ENCODE measurements at places on chromosomes 5 and 9. TPM values are rescaled to one million over a fixed set of nuclear protein-coding genes. Genes with fewer than 3 reads are reported as not detected.

GRCh38 chr9:100525563-100525962 lies 52.3 kb upstream of the CAVIN4 start:
- no peak for DNase-seq
- no peaks in the 10 kb centered on the region for H3K36me3 ChIP-seq
- H3K4me3 ChIP-seq: no peak overlapping the region
- no peaks in the 10 kb centered on the region for H3K4me1 ChIP-seq
- H3K27ac ChIP-seq: no peak overlapping the region
- no peaks in the 10 kb centered on the region for H3K27me3 ChIP-seq

GRCh38 chr9:7033076-7034045 lies 275.6 kb downstream of the KDM4C start:
- no peaks in the 10 kb centered on the region for H3K4me1 ChIP-seq
- no peaks in the 10 kb centered on the region for H3K27me3 ChIP-seq
- no peaks in the 10 kb centered on the region for H3K36me3 ChIP-seq
- no peak overlapping the region for H3K27ac ChIP-seq
- no peak overlapping the region for H3K4me3 ChIP-seq

DNA sequence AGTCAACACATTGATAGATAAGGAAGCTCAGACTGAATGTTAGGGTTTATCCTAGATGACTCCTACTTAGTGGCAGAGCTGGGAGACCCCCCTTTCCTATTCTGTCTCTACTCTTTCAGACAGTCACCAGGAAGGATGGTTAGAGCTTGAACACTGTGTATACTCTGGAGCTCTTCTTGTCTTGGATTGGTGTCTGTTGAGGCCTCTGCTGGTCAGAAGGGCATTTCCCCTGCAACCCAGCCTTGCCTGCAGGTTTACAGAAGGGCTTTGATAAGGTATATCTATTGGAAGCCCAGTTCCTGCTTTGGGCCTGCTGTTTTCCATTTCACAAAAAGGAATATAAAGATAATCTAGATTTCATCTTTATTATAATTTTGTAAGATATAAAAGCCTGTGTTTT lies 71.8 kb downstream of the KDM4C start:
- H3K36me3 ChIP-seq: no peaks in the 10 kb centered on the region
- H3K4me3 ChIP-seq: no peak overlapping the region
- no peaks in the 10 kb centered on the region for H3K27me3 ChIP-seq
- no peak overlapping the region for H3K27ac ChIP-seq
- no peaks in the 10 kb centered on the region for H3K4me1 ChIP-seq

GRCh38 chr5:96254980-96255691 lies 177.9 kb downstream of the PCSK1 start:
- no peak overlapping the region for H3K4me3 ChIP-seq
- H3K27ac ChIP-seq: peak overlapping the region; percentile 41
- H3K36me3 ChIP-seq: no peaks in the 10 kb centered on the region
- no peak for DNase-seq
- no peaks in the 10 kb centered on the region for H3K4me1 ChIP-seq
- no peaks in the 10 kb centered on the region for H3K27me3 ChIP-seq

C5orf52 gene
- not detected for total RNA-seq

CLIC3 gene
- total RNA-seq: 0.32 TPM

LRRC19 gene
- not detected for total RNA-seq
